Subcutaneous preadipocyte (primary cell): ENCODE measurements at places on chromosomes 7 and 10. TPM values are rescaled to one million over a fixed set of nuclear protein-coding genes. Genes with fewer than 3 reads are reported as not detected.

The STEAP1B gene
- 22.8 and 52.0 TPM in 2 replicates for total RNA-seq

The MYO3A gene
- total RNA-seq: not detected in 2 replicates

The MGAM2 gene
- not detected in 2 replicates for total RNA-seq

The MDFIC gene
- 44.8 and 56.1 TPM in 2 replicates for total RNA-seq

The NKX6-2 gene
- total RNA-seq: not detected in 2 replicates

The CYP3A4 gene
- not detected in 2 replicates for total RNA-seq

The IL6 gene
- total RNA-seq: 1.1 and 1.2 TPM in 2 replicates

The NEUROG3 gene
- not detected in 2 replicates for total RNA-seq

The TMEM213 gene
- total RNA-seq: not detected in 2 replicates

The CTTNBP2 gene
- 1.1 and 2.3 TPM in 2 replicates for total RNA-seq

The PAPSS2 gene
- 57.9 and 62.1 TPM in 2 replicates for total RNA-seq

The SLC26A5 gene
- not detected in 2 replicates for total RNA-seq

The PILRA gene
- total RNA-seq: under 0.01 and 0.39 TPM in 2 replicates

The PON1 gene
- total RNA-seq: not detected in 2 replicates

The SLC29A4 gene
- 0.59 and 0.73 TPM in 2 replicates for total RNA-seq

The ACBD5 gene
- 14.0 and 16.0 TPM in 2 replicates for total RNA-seq

The MMS19 gene
- 81.2 and 105 TPM in 2 replicates for total RNA-seq

The A1CF gene
- not detected in 2 replicates for total RNA-seq

The PNLIPRP1 gene
- total RNA-seq: not detected in 2 replicates

The MMP21 gene
- total RNA-seq: 0.20 TPM in 1 of 2 replicates, not detected in the other
